NCI-H345 (cell line): ENCODE measurements at places on chromosomes 4 and X.

- peak; percentile 38 for DNase-seq
Measured at GRCh38 chrX:155334486-155335336, at the start of gene CLIC2. CLIC2 (minus strand) TSS chrX:155334614; CDS start chrX:155334427, 187 bp downstream.

DNA sequence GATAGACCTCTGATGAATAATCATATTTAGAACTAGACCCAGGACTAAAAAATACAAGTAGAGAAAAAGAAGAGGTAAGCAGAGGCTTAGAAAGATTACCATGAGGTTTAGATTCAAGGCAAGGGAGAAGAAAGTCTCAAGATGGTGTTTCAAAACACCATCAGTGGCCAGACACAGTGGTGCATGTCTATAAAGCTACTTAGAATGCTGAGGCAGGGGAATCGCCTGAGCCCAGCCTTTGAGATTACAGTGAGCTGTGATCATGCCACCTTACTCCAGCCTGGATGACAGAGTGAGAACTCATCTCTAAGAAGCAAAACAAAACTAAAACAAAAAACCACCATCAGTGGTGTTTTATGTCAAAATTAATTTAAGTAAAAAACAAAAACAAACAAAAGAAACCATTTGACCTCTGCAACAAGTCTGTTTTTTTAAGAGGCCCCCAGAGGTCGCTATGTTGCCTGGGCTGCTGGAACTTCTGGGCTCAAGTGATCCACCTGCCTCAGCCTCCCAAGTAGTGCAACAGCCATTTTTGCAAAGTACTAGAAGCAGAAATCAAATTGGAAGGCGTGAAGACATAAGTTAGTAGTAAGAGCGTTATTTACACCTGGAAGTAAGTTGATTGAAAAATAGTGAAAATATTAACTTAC lies 784.3 kb downstream of the ADGRL3 start:
- DNase-seq, result no peak

DNA sequence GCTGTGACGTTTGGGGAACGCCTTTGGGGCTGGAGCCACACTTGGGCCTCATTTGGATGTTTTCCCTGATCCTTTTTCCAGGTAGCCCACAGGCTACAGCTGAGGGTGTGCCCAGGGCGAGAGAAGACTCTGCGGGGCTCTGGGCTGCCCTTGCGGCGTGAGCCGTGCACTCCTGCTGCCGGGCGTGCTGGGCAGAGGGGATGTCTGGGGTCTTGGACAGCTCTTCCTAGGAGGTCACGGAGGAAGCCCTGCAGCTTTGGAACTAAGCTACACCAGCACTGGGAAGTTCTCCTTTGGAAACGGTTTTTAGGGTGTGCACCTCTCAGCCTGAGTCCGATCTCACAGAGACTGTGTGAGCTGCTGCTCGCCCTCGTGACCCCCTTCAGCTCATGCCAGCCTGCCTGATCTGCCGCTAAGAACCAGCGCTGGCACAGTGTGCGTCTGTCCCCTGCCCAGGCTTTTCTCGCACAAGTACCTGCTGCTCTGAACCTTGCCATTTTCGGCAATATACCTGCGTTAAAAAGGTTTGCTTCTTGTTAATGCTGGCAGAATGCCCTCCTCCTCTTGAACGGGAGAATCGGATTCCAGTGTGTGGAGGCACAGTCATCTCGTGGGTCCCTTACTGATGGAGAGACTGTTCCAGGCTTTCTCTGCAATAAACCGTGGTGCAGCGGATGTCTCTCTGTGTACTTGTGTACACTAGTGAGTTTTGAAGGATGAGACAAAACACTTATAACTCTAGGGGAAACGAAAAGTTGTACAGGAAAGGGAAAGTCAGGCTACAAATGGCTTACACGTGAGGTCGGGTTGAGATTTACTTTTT lies 14.3 kb downstream of the MSANTD1 start:
- DNase-seq, result no peak

DNA sequence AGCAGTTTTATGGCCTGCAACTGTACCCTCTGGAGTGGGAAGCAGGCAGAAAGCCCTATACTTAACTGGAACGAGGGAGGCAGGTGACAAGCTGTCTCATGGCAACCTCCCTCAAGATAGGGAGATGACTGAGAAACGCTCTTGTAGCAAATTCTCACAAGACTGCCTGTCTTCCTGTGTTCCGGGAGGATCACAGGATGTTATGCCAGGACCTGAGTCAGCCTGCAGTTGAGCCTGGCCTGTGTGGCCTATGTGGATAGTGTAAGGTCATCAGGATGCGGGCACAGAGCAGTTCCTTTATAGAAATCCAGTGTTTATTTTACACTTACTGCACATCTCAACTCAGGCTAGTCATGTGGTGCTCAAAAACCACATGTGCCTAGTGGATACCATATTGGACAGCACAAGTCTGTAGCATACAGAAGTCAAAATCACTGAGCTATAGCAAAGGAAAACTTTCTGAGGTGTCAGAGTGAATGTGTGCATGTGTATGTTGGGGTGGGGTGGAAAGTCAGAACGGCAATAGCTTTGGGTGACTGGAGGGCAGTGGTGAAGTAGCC lies 25.2 kb downstream of the TAF7L start:
- DNase-seq, result no peak

DNA sequence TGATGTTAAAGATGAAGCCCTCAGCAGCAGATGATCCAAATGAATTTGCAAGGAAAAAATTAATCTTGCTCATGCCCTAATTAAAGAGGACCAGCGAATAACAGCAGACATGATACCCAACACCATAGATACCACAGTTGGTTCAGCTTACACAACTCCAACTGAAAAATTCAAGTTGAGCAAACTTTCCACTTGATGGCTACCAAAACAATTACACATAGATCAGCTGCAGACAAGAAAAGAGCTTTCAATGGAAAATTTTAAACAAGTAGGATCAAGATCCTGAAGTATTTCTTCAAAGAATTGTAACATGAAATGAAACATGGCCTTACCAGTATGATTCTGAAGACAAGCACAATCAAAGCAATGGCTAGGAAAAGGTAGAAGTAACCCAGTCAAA lies 90.0 kb downstream of the KLHL13 start:
- DNase-seq, result no peak

GRCh38 chrX:72100824-72101351 lies 30.8 kb downstream of the RTL5 start:
- DNase-seq, result no peak

DNA sequence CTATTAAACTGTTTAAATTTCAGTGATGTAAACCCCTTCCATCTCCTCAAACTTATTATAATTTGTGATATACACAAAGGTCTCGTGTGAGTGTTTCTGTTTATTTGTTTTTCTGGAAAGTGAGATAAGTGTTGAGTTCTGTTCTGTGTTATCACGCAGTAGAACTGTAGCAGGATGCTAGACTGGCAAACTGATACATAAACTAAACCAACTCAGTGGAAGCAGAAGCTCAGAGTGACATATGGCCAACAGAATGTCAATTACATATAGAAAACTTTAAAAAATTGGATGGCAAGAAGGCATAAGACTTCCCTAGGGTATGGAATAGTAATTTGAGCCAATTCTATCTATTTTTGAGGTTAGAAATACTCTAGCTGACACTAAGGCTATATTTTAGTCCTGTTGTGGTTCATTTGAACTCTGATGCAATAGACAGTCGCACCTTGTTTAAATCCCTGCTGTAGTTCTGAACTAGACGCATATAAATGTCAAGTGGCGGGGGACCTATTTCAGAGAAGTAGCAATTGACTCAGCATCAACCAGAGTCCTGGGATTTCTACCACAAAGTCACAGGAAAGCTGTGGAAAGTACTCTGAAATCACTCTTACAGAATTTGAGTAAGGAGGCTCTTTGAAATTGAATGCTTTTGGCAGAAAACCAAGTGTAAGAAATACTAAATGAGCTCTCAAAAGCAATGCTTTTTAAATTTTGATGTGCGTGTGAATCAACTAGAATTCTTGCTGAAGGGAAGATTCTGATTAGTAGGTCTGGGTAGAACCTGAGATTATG lies 294.4 kb downstream of the INPP4B start:
- DNase-seq, result peak; percentile 11

GRCh38 chrX:136865270-136866158 lies 15.0 kb downstream of the RBMX start:
- DNase-seq, result no peak

DNA sequence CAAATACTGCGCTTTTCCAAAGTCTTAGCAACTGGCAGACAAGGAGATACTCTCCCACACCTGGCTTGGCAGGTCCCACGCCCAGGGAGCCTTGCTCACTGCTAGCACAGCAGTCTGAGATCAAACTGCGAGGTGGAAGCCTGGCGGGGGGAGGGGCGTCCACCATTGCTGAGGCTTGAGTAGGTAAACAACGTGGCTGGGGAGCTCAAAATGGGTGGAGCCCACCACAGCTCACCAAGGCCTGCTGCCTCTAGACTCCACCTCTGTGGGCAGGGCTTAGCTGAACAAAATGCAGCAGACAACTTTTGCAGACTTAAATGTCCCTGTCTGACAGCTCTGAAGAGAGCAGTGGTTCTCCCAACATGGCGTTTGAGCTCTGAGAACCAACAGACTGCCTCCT lies 23.0 kb upstream of the NFKB1 start:
- no peak for DNase-seq

DNA sequence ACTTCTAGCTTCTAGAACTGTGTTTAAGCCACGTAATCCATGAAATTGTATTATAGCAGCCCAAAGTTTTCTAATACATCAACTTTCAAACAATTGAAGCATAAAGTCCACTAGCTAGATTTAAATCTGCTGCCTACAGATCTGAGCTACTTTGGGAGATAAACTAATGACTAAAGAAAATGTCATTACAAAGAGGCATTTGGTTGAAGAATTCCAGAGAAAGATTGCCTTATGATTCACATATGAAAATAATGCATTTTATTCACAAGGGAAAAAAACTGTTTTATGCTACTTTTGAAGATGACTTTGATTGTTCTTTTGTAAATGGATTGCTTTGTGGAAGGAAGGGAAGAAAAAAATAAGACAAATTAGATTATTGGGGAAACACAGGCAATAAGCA lies 124.1 kb upstream of the SLIT2 start:
- no peak for DNase-seq

GRCh38 chr4:77804471-77804870 lies 14.7 kb downstream of the CNOT6L start:
- DNase-seq, result no peak

DNA sequence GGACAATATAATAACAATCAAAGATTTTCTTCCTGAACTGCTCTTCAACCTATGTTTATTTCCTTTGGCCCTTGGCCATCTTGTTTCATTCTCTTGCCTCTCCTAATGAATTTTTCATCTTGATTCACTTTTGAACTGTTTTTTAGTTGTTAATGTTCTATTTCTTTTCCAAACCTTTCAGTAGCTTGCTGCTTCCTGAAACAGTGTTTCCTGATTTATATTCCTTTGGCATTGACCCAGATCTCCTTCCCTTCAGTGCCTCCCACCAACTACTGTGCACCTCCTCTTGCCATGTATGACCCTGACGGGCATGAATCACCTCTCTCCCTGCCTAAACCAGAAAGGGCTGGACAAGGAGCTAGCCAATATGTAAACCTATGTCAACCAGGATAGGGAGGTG lies 25.6 kb upstream of the SPP1 start:
- DNase-seq, result no peak

GRCh38 chr4:80340036-80340435 lies 4.5 kb downstream of the CFAP299 start:
- DNase-seq, result no peak

- no peak for DNase-seq
Measured at GRCh38 chr4:156217236-156217635, 263.6 kb upstream of the CTSO start.

DNA sequence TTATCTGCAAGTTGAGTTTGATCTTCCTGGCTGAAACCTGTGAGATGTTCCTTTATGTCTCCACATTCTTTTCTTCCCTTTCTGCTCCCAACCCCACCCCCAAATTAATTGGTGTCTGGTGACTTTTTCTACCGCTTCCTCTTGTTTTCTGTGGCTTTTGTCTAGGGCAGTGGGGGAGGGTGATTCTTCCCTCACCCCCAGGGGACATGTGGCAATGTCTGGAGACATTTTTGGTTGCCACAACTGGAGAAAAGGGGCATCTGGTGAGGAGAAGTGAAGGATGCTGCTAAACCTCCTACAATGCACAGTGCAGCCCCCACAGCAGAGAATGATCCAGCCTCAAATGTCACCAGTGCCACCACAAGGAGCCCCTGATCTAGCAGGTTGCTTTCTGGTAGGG lies 152.9 kb downstream of the NHS start:
- no peak for DNase-seq

- no peak for DNase-seq
Measured at GRCh38 chr4:96247096-96247495, 407.2 kb downstream of the PDHA2 start.

DNA sequence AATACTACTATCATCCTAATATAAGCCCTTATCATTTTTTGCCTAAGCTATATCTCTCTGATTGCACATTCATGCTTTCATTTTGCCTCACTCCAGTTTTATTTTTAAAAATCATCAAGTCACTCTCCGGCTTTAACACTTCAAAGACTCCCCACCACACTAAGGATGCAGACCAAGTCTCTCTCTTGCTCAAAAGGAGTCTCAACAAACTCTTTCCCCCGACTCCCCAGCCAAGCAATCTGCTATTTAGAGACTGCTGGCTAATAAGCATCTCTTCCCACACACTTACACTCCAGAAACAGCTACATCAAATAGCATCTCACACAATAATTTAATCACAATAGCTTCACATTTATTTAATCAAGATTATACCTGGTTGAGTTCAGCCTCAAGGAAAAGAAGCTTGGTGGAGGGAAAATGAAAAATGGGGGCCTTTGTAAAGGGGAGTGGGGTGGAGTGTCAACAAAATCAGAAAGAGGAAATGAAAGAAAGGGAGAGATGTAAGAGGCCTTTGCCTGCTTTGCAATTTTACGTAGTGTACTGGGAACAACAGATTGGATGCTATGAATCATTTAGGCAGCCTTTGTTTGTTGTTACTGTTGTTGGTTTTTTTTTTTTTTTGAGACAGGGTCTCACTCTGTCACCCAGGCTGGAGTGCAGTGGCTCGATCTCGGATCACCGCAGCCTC lies 104.1 kb upstream of the MCF2 start:
- DNase-seq, result no peak

GRCh38 chr4:34893382-34893781 lies 1350.9 kb downstream of the ARAP2 start:
- no peak for DNase-seq

DNA sequence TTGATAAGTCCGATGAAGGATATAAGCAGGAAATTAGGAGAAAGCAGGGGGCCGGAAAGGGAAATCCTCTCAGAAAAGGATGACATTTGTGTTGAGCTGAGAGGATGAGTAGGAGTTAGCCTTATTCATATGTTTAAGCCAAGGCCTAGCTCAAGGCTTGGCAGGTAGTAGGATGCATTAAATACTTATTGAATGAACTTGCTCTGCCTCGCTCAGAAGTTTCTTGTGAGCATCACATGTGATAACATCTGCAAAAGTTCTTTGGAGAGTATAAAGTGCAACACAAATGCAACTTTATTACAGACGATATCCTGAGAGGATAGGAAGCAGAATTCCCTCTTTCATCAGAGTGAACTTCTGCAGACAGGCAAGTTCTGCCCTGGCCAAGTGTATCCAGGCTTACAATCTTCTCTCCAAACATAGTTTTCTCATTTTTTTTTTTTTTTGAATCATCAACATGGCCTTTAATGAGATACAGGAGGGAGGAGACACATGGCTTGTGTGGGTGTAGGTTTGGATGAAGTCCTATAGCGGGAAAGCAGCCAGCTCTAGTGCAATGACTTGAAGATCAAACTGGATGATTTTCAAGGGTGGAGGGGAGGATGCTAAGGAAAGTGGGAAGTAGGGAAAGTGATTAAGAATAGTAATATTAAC lies 48.1 kb downstream of the LUZP4 start:
- DNase-seq, result no peak

- no peak for DNase-seq
Measured at GRCh38 chr4:71415491-71415890, 76.7 kb downstream of the SLC4A4 start.
